Activated naive CD4-positive, alpha-beta T cell treated with anti-CD3 and anti-CD28 coated beads, Interleukin-2, amount 10 ng/mL, durations not matched to agents 5 hours and 36 hours (primary cell): ENCODE measurements at places on chromosomes 5 and 9. TPM values are rescaled to one million over a fixed set of nuclear protein-coding genes. Genes with fewer than 3 reads are reported as not detected.

The AQP7 gene
- total RNA-seq, result not detected

The SLC6A18 gene
- 0.10 TPM for total RNA-seq

The ANKRD20A1 gene
- 0.43 TPM for total RNA-seq

The IL33 gene
- total RNA-seq, result not detected

The CRHBP gene
- total RNA-seq, result not detected
